Cerebellum (tissue), 4 donors: ENCODE measurements at places on chromosomes 5 and 9. TPM values are rescaled to one million over a fixed set of nuclear protein-coding genes. Genes with fewer than 3 reads are reported as not detected.

KIF27 gene
- 13.3 TPM for total RNA-seq

SEC61B gene
- total RNA-seq: 30.0 TPM

RNF180 gene
- 55.3 TPM for total RNA-seq

FABP6 gene
- total RNA-seq: not detected

NMUR2 gene
- total RNA-seq: not detected

DNAJC18 gene
- 33.7 TPM for total RNA-seq

SHISAL2B gene
- total RNA-seq: not detected

EFNA5 gene
- 22.9 TPM for total RNA-seq

NSG2 gene
- 349 TPM for total RNA-seq
